D721Med (cell line): ENCODE measurements at places on chromosomes 6 and 20.

GRCh38 chr6:34986845-34987246 is 97.8 kb downstream of the ANKS1A start:
- DNase-seq: peak; percentile 44

GRCh38 chr6:30145818-30146217 is 9.9 kb downstream of the TRIM40 start:
- no peak for DNase-seq

DNA sequence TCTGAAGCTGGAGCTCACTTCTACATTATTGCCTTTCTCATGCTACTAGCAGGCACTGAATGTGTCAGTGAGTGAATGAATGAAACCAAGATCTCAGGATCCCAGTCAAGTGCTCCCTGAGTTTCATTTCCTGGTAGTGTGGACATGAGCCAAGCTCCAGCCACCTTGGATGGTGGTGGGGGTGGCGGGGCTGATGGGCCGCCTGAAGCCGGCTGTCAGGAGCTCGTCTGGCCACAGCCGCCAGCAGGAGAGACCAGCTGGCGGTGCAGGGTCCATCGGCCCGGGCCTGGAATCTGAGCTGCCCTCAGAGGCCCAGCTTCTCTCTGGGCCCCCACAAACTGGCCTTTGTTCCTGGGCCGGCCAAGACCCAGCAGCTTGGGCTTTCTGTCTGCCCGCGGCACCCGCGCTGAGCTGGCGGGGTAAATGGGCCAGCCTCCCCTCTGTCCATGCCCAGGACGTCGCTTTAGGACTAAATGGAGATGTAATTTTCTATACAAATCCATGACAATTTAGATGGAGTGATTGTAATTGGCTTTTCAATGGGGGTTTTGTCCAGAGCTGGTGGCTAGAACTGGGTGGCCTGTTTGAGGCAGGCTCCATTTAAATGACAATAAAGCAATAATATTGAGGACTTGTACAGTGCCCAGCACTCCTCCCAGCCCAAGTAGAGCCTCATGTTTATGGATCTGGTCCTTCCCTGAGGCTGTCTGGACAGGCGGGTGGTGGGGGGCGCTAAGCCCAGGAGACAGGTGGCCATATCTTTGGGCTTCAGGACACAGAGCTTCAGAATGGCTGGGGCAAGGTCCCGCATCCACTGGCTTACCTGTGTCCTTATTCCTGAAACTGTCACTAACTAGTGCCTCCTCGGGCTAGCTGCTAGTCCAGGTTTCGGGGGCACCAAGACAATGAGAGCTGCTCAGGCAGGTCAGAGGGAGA is 43.5 kb downstream of the NOL4L start:
- no peak for DNase-seq

- no peak for DNase-seq
Observed at GRCh38 chr20:63864545-63864977, 509 bp upstream of the TPD52L2 start.

GRCh38 chr20:32292548-32292947 is 15.1 kb downstream of the KIF3B start:
- no peak for DNase-seq

GRCh38 chr6:109076377-109076776 is 18.3 kb downstream of the SESN1 start:
- no peak for DNase-seq

DNA sequence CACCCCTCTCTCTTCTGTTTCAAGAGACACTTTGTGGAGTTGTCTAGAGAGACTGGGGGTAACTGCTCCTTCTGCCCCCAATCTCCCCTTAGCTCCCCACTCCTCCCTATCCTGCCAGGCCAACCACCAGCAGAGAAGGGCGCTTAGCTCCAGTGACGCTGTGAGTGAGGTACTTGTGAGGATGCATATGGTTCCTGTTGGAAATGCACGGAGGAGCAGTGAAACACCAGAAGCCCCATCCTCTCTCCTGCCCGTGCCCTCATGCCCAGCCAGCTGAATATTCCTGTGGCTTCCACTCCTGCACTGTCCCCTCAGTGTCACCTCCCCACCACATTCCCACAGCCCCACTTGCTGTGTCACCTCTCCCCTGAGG is 11.9 kb downstream of the NT5E start:
- no peak for DNase-seq

DNA sequence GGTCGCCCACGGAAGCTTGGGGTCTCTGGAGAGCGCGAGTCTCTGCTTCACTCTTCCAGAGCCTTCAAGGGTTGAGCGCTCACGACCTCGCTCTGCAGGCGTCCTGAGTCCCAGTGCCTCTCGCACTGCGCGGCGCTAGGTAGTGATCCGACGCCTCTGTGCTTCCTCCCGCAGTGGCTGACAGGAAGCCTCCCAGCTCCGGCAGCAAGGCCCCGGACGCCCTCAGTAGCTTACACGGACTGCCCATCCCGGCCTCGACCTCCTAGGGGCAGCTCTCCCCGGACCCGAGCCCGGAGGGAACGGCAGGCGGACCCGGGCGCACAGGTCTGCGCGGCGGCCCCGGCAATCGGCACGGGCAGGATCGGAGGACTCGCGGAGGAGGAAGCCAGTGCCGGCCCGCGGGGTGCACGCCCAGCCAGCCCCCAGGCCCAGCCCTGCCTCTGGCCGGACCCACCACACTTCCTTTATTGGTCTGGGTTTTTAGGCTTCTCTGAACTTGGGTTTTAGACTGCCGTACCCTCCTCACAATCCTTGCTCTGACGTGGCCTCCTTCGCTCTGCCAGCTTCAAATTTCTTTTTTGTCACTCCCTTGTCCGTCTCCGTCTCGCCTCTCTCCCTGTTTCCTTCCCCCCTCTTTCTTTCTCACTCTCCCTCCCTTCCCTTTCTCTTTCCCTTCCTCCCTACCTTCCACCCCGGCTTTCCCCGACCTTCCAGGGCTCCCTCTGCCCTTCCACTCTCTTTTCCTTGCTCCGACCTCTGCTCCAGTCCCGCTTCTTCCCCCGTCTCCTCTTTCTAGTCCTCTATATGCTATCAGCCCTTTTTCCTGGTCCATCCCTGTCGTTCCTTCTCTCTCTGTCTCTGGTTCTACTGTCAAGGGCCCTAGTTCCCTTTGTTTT is 9.1 kb downstream of the PAX1 start:
- DNase-seq: no peak

DNA sequence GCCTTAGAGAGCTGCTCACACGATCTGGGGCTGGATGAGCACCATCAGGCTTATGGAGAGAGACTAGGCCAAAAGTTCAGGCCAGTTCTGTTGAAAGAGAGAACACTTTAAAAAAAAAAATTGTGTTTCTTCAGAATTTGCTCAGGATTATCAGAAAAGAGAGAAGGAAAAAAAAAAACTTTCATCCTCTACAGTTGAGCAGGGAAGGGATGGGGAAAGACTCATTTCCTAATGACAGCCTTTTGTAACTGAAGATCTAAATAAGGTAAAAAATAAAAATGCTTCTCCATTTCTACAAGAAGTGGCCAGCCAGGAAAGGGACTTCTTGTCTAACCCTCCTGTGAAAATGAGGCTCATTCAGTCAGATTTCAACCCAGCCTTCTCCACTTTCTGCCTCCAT is 134.8 kb downstream of the LY86 start:
- DNase-seq: no peak

DNA sequence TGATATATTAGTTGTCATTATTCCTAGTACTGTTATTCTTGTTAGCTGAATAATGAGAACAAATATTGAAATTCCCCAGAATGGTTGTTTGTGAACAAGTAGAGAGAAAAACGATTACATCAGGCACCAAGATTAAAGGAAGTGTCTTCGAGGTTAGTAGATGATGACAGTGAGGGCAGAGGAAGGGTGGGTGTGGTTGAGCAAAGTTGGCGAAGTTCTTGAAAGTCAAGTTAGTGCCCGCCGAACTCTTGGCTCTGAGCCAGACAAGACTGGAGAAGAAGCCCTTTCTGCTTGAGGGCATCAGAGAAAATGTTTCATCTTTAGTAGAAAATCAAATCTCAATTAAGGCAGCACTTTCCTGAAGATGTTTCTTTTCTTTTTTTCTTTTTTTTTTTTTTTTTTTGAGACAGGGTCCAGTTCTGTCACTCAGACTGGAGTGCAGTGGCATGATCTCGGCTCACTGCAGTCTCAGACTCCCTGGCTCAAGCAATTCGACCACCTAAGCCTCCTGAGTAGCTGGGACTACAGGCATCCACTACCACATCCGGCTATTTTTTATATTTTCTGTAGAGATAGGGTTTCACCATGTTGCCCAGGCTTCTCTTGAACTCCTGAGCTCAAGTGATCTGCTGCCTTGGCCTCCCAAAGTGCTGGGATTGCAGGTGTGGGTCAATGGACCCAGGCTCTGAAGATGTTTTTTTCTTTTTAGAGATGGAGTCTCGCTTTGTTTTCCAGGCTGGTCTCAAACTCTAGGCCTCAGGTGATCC is 77.1 kb downstream of the SGK1 start:
- DNase-seq: no peak

- DNase-seq: no peak
Observed at GRCh38 chr6:105985098-105985815, 100.9 kb upstream of the PRDM1 start.

GRCh38 chr6:70107852-70108629 is 194.8 kb downstream of the COL9A1 start:
- DNase-seq: no peak

- no peak for DNase-seq
Observed at GRCh38 chr6:10558565-10558964, 37.4 kb downstream of the GCNT2 start.

GRCh38 chr6:36598326-36598725 is 4.2 kb downstream of the SRSF3 start:
- no peak for DNase-seq

DNA sequence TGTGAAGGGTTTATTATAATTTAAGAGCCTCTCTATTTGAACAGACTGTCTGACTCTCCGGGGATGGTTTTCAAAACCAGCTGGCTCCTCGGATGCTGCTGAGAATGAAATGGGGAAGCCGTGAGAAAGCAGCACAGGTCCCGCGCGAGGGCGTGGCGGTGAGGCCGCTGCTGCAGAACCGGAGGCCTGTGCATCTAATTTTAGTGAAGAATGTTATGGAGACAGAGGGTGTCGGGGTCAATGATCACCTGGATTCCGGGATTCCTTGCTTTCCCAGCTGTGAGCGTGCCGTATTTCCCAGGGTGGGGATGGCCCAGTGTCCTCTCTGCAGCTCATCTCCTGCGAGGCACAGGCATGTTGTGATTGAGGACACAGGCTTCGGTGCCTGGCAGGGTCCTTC is 348.0 kb downstream of the CDH4 start:
- no peak for DNase-seq

GRCh38 chr6:37696841-37697662 is 631 bp downstream of the MDGA1 start:
- DNase-seq: no peak

DNA sequence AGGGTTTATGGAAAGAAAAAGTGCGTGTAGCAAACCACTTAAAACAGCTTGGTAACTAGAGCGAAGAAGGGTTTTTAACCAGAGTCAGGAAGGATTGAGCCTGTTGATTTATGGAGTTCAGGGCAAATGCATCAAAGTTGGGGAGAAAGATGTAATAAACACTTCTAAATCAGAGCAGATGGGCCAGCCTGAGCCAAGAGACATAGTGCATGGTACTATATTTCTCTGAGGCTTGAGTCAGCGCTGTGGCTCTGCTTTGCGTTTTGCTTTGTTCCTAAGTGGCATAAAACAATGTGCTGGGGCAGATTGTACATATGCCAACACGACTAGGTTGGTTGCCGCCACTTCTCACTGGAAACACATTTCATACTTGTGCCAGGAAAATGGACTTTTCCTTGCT is 111.3 kb downstream of the BCKDHB start:
- DNase-seq: no peak

- DNase-seq: no peak
Observed at GRCh38 chr6:133504761-133505160, 263.6 kb downstream of the EYA4 start.

DNA sequence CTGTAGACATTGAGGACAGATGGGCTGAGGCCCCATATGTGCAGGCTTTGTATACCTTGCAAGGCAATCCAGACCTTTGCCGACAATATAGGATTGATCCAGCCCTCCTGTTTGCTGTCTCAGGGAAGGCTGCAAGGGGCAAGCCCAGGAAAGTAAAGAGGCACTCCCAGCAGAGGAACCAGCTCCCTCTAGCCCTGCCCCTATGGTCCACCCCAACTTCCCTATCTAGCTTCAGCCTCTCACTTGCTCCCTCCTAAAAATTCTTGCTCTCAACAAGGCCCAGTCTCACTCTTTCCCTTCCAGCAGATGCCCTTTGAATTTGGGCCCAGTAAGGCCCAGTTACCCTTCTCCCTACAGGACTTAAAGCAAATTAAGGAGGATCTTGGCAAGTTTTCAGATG is 92.6 kb downstream of the JARID2 start:
- DNase-seq: no peak

DNA sequence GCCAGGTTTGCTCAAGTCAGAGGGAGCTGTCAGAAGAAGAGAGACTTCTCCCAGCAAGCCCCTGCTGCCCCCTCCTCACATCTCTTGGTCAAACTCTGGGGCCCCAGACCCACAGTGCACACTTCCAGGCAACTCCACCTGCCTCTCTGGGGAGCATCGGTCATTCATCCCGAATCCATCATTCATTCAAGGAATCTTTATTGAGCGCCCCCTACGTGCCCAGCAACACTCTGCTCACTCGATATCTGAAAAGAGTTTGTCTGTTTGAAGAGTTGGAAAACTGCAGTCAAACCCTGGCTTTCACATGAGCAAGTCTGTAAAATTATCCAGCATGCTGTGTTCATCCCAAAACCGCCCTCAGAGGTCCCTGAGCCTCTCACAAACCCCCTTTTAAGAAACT is 66.2 kb downstream of the PRR18 start:
- DNase-seq: no peak

DNA sequence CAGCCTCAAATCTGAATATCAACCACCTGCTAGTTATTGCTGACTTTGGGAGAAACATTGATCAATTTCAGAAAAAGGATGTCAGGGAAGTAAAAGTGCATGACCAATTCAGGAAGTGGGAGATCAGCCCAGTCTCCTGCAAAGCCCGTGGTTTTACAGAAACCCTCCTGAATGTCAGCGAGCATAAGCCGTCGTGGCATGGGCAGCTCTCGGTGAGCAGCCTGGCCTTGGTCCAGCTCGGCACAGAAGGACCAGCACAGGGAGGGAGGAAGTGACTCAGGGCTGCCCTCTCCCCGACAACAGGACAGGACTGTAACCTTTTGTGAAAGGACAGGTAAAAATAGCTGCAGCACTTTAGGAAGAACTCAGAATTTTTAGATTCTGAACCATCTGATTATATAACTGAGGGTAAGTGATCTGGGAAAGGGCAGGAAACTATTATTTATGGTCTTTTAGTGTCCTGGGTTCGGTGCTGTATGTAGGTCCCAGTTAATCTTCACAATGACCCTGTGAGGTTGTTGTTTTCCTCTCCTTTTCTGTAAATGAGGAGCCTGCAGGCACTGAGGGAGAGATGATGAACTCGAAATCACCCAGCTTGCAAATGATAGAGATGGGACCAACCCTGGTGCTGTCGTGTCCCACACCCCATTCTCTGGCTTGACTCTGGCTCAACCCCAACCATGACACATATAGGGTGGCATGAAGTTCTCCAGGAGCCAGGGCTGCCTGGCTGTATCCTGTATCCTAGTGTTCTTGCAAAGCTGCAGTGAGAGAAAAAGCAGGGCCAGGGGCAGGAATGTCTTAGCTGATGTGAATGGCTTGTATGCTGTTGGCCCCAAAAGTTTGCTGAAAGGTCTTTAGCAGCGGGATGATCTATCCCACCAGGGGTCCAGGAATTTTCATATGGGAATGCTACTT is 37.6 kb downstream of the NRN1 start:
- DNase-seq: no peak
